Trophoblast cell (in vitro differentiated cells and primary cell): ENCODE measurements at places on chromosomes 13 and 19.
A peak's percentile ranks its signal among the peaks of the same experiment; 100 is the strongest.

- H3K27ac ChIP-seq = no peak overlapping the region
- peaks cover 5% of the 10 kb centered on the region for H3K36me3 ChIP-seq
- H3K4me1 ChIP-seq = peaks cover 2% of the 10 kb centered on the region
Observed at GRCh38 chr19:12872255-12872654, 9.0 kb downstream of the DNASE2 start.

GRCh38 chr19:49870309-49870901, 3.0 kb upstream of the PNKP start:
- H3K4me1 ChIP-seq = peaks cover 25% of the 10 kb centered on the region
- peak overlapping the region; percentile 76 for H3K4me3 ChIP-seq
- H3K27ac ChIP-seq = peak overlapping the region; percentile 89
- no peak for DNase-seq
- H3K27me3 ChIP-seq = no peaks in the 10 kb centered on the region

GRCh38 chr13:43727856-43728255, 58.9 kb downstream of the ENOX1 start:
- H3K27me3 ChIP-seq = no peaks in the 10 kb centered on the region
- H3K4me3 ChIP-seq = no peak overlapping the region
- no peaks in the 10 kb centered on the region for H3K4me1 ChIP-seq
- no peak overlapping the region for H3K27ac ChIP-seq

GRCh38 chr13:62250501-62251201, 835.0 kb upstream of the PCDH20 start:
- no peak overlapping the region for H3K27ac ChIP-seq
- H3K36me3 ChIP-seq = no peaks in the 10 kb centered on the region
- H3K27me3 ChIP-seq = no peaks in the 10 kb centered on the region
- no peak overlapping the region for H3K4me3 ChIP-seq
- peak; percentile 18 for DNase-seq

DNA sequence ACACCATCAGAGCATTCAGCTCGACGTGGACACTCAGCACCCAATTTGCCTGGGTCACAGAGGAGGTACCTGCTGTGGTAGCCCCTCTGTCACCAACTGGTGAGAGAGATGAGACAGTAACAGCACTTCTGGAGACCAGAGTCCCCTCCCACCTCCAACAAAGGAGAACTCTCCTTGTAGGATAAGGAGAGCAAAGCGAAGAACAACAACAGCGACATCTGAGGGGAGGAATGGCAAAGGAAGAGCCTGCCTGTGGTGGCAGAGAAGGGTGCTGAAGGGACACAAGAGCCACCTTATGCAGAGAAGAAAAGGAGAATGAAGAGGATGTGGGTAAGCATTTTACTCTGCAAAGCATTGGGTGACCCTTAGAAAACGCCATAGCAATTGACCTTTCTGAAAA, 167.8 kb downstream of the ABCC4 start:
- no peak overlapping the region for H3K27ac ChIP-seq
- H3K4me1 ChIP-seq = no peaks in the 10 kb centered on the region
- H3K27me3 ChIP-seq = no peaks in the 10 kb centered on the region
- no peak overlapping the region for H3K4me3 ChIP-seq
- peak; percentile 5 for DNase-seq
- no peaks in the 10 kb centered on the region for H3K36me3 ChIP-seq

DNA sequence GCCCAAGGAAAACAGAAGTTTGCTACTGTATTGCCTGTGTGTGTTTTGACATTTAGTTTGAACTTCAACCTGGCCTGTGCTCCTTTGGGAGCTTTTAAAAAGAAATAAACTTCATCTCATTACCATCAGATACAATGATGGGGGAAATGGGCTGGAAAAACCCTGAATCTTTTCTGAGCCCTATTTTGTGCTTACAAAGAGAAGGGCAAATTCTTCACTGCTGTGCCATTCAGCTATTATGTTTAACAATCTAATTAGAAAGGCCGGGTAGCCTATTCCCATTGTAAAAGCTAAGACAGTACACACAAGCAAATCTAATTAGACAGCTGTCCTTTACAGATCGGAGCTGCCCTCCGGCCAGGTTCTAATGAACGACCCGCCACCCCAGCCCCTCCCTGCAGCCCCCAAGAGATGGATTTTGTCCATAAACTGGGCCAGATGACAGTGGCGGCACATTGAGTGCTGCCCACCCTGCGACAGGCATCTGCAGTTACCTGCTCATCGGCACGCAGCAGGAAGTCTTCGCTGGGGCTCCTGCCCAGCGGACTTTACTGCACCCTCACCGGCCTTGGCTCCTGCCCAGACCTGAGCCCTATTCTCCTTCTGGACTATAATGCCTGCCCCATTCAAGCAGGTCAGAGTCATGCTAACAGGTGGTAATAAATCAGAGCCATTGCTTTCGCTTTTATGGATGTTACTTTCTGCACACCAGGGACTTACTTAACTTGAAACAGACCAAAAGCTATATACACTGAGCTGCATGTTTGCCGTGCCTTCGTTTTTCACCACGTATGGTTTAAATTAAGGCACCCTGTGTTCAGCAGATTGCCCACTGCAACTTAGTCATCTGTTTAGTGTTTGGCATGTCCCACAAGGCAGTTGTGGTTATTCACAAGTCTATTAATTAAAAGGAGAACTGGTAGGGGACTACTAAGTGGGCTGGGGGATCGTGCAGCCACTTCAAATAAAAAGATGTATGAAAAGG, 549.6 kb downstream of the FGF9 start:
- no peaks in the 10 kb centered on the region for H3K27me3 ChIP-seq
- H3K36me3 ChIP-seq = no peaks in the 10 kb centered on the region
- no peak overlapping the region for H3K27ac ChIP-seq
- H3K4me3 ChIP-seq = no peak overlapping the region

DNA sequence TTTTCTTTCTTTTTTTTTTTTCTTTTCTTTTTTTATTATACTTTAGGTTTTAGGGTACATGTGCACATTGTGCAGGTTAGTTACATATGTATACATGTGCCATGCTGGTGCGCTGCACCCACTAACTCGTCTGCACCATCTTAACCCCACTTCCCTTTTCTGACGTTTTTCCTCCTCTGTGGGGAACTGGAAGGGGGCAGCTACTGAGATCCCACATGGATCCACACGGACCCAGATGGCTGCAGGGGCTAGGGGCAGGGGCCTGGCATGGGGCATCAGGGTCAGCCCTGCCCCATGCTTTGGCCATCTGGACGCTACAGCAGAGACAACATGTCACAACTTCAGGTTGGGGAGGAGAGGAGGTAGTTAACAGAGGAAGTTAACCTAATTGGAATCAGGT, 54.3 kb downstream of the RUBCNL start:
- no peak for DNase-seq
- H3K4me1 ChIP-seq = no peaks in the 10 kb centered on the region
- H3K27ac ChIP-seq = no peak overlapping the region
- peaks cover 2% of the 10 kb centered on the region for H3K36me3 ChIP-seq

DNA sequence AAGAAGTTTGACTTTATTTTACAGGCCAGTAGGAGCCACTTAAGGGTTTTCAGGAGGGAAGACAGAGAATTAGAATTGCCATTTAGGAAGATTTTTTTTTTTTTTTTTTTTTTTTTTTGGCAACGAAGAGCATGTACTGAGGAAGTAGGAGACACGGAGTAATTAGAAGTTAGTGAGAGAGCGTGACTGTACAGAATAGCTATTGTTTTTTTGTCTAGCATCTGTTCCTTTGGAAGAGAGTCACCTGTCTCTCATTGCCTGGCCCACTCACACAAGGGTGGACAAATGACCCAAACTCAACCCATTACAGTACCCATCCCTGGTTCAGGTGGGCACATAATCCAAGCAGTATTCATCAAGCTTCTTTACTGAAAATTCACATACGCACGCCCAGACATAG, 166.7 kb downstream of the LACC1 start:
- peaks cover 4% of the 10 kb centered on the region for H3K4me1 ChIP-seq
- no peaks in the 10 kb centered on the region for H3K27me3 ChIP-seq
- no peak overlapping the region for H3K4me3 ChIP-seq
- no peak overlapping the region for H3K27ac ChIP-seq
- no peak for DNase-seq
- no peaks in the 10 kb centered on the region for H3K36me3 ChIP-seq

GRCh38 chr13:40457929-40458719, 208.3 kb downstream of the FOXO1 start:
- no peaks in the 10 kb centered on the region for H3K36me3 ChIP-seq
- peaks cover 6% of the 10 kb centered on the region for H3K4me1 ChIP-seq
- no peak overlapping the region for H3K27ac ChIP-seq
- no peak overlapping the region for H3K4me3 ChIP-seq

DNA sequence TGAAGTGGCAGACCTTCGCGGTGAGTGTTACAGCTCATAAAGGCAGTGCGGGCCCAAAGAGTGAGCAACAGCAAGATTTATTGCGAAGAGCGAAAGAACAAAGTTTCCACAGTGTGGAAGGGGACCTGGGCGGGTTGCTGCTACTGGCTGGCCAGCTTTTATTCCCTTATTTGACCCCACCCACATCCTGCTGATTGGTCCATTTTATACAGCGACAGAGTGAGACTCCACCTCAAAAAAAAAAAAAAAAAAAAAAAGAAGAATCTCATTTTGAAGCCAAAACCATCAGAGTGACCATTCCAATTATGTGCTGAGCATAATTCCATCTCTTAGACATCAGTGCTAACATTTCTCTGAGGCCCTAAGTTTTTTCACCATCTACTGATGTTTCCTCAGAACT, 1.9 kb upstream of the ZNF552 start:
- H3K4me1 ChIP-seq = peaks cover 24% of the 10 kb centered on the region
- H3K4me3 ChIP-seq = no peak overlapping the region
- no peaks in the 10 kb centered on the region for H3K27me3 ChIP-seq
- peaks cover 5% of the 10 kb centered on the region for H3K36me3 ChIP-seq

GRCh38 chr13:37303606-37304005, 198.1 kb upstream of the CSNK1A1L start:
- H3K4me1 ChIP-seq = no peaks in the 10 kb centered on the region
- no peaks in the 10 kb centered on the region for H3K36me3 ChIP-seq
- no peak for DNase-seq
- H3K27me3 ChIP-seq = no peaks in the 10 kb centered on the region

DNA sequence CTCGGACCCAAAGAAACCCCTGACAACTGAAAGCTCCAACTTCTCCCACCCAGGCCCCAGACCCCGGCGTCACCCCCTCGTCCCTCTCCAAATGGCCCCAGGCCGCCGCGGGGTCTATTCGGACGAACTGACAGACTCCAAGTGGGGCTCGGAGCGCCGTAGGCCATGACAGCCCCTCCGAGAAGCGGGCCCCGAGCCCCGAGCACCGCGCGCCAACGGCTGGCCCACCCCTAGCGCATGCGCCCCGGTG, 360 bp downstream of the DDX39A start:
- DNase-seq = peak; percentile 74
- peaks cover 5% of the 10 kb centered on the region for H3K36me3 ChIP-seq
- H3K4me1 ChIP-seq = peaks cover 2% of the 10 kb centered on the region
- H3K27ac ChIP-seq = peak overlapping the region; percentile 85

GRCh38 chr13:75946536-75947284, 310.6 kb downstream of the LMO7 start:
- H3K36me3 ChIP-seq = no peaks in the 10 kb centered on the region
- no peaks in the 10 kb centered on the region for H3K27me3 ChIP-seq
- no peaks in the 10 kb centered on the region for H3K4me1 ChIP-seq
- no peak overlapping the region for H3K4me3 ChIP-seq
- no peak overlapping the region for H3K27ac ChIP-seq

- no peak for DNase-seq
Observed at GRCh38 chr19:29683009-29683408, 17.7 kb downstream of the PLEKHF1 start.

GRCh38 chr13:48542581-48543341, 9.9 kb upstream of the RCBTB2 start:
- H3K36me3 ChIP-seq = no peaks in the 10 kb centered on the region
- DNase-seq = peak; percentile 48
- H3K27ac ChIP-seq = no peak overlapping the region
- H3K27me3 ChIP-seq = no peaks in the 10 kb centered on the region

GRCh38 chr19:38932425-38933179, 1.9 kb downstream of the MRPS12 start:
- H3K4me3 ChIP-seq = no peak overlapping the region
- DNase-seq = peak; percentile 17
- peaks cover 16% of the 10 kb centered on the region for H3K36me3 ChIP-seq
- no peaks in the 10 kb centered on the region for H3K27me3 ChIP-seq
- no peak overlapping the region for H3K27ac ChIP-seq

- no peak overlapping the region for H3K27ac ChIP-seq
- H3K4me3 ChIP-seq = no peak overlapping the region
- DNase-seq = peak; percentile 64
- no peaks in the 10 kb centered on the region for H3K36me3 ChIP-seq
- no peaks in the 10 kb centered on the region for H3K27me3 ChIP-seq
Observed at GRCh38 chr13:30340331-30341250, 33.2 kb upstream of the KATNAL1 start.

GRCh38 chr19:13817018-13817614, 21.9 kb downstream of the ZSWIM4 start:
- no peak for DNase-seq
- peaks cover 22% of the 10 kb centered on the region for H3K36me3 ChIP-seq
- H3K4me1 ChIP-seq = peaks cover 9% of the 10 kb centered on the region
- H3K27me3 ChIP-seq = no peaks in the 10 kb centered on the region

GRCh38 chr13:22931576-22931975, 249.2 kb upstream of the SGCG start:
- H3K4me1 ChIP-seq = peaks cover 1% of the 10 kb centered on the region
- no peaks in the 10 kb centered on the region for H3K27me3 ChIP-seq
- no peak for DNase-seq
- no peaks in the 10 kb centered on the region for H3K36me3 ChIP-seq
- no peak overlapping the region for H3K27ac ChIP-seq

- H3K36me3 ChIP-seq = no peaks in the 10 kb centered on the region
- no peak overlapping the region for H3K4me3 ChIP-seq
- no peak for DNase-seq
- no peak overlapping the region for H3K27ac ChIP-seq
Observed at GRCh38 chr13:38954844-38955243, 35.8 kb downstream of the STOML3 start.

GRCh38 chr13:41660411-41660810, 203.1 kb downstream of the RGCC start:
- peaks cover 3% of the 10 kb centered on the region for H3K4me1 ChIP-seq
- no peak for DNase-seq
- no peaks in the 10 kb centered on the region for H3K27me3 ChIP-seq

- DNase-seq = no peak
- H3K27ac ChIP-seq = no peak overlapping the region
- H3K4me3 ChIP-seq = no peak overlapping the region
- H3K36me3 ChIP-seq = no peaks in the 10 kb centered on the region
Observed at GRCh38 chr19:30522341-30522740, 150.2 kb downstream of the ZNF536 start.

DNA sequence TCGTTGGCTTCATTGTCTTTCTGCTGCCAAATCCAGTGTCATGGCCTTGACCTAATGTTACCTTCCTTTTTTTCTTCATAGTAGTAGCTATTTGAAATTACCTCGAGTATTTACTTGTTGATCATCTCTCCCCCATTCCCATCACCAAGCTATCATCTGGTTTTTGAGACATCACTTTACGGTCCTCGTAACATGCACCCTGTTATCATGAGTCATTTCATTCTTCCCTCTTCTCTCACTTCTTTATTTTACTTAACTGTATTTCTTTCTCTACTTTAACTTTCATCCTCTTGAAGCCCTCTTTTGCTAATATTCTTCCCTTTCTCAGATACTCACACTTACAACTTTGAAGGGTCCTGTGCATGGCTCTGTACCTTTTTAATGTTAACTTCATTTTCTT, 31.8 kb downstream of the TPP2 start:
- no peak overlapping the region for H3K4me3 ChIP-seq
- no peak overlapping the region for H3K27ac ChIP-seq
- H3K36me3 ChIP-seq = peaks cover 5% of the 10 kb centered on the region
- H3K27me3 ChIP-seq = no peaks in the 10 kb centered on the region
- DNase-seq = no peak

GRCh38 chr19:38288123-38288855, 15.8 kb upstream of the C19orf33 start:
- H3K27me3 ChIP-seq = no peaks in the 10 kb centered on the region
- DNase-seq = no peak
- H3K27ac ChIP-seq = no peak overlapping the region
- H3K36me3 ChIP-seq = peaks cover 75% of the 10 kb centered on the region
- H3K4me3 ChIP-seq = no peak overlapping the region
- peaks cover 4% of the 10 kb centered on the region for H3K4me1 ChIP-seq
